ENCODE measurements at places on chromosomes 3 and 15.

DNA sequence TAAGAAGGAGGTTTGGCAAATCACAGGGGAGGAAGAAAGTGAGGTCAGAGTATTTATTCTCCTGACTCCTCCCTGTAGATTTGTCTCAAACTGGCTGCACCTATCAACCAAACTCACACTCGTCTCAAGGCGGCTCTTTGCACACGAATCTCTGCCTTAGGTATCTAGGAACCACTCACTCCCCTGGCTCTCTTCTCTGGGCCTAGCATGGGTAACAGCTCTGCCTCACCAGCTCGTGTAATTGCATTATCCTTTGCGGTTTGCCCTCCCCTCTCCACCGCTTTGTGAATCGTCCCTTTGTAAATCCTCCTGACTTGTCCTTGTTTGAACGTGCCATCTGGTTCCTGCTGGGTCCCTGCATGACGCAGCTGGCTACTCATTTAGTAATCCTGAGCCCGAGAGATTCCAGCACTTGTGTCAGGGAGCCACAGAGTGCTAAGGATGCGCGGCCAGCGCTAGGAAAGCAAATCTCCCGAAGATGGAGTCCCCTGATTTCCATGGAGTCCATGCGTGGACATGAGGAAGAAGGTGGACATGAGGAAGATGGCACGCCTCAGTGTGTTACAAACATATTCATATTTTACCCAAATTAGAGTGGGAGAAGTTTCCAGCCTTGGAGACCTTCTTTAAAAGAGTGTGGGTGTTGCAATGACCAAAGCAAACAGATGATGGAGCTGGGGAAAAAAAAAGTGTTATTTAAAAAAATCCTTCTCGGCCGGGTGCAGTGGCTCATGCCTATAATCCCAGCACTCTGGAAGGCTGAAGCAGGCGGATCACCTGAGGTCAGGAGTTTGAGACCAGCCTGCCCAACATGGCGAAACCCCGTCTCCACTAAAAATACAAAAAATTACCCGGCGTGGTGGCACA, 26.7 kb downstream of the NRROS start:
- no peak for DNase-seq

DNA sequence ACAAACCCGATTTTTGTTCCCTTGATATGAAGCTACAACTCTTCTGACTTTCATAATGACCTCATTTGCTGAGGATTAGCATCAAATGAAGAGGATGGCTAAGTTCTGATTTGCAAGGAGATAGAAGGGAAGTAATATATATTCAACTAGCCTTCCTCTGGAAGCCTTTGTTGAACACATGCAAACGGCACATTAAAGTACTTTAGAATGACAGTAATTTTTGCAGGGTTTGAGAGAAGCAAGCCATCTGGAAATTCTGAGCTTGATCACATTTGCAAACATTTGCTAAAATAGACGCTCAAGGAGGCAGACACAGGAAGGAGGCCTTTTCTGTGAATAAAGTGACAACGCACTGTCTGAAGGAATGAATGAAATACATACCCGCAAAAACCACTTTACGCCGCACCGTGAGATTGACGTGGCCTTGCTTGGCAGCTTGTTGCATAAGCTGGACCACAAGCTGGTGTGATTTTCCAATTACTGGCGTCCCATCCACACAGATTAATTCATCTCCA, 657.2 kb downstream of the MAGI1 start:
- DNase-seq: no peak

DNA sequence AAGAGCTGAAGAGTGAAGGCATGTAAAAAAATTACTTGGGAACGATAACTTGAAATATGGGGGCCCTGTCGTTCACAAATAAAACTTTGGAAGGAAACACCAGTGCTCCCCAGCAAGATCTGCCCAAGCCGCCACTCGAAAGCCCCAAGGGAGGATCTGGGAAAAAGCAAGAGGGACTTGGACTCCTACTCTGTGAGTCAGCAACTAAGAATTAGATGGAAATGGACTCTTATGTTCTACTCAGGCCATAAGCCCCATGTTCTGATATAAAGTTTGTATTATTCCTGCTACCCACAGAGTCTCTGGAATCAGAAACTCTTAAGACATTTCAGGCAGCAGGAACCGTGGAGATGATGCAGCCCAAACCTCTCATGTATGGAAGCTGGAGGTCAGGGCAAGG, 75.7 kb downstream of the ITGB5 start:
- DNase-seq: no peak

- DNase-seq: no peak
These were observed 666 bp downstream of the SNX33 start for GRCh38 chr15:75648156-75649000.

- no peak for DNase-seq
These were observed 592.8 kb downstream of the FOXP1 start for GRCh38 chr3:70990723-70991122.

DNA sequence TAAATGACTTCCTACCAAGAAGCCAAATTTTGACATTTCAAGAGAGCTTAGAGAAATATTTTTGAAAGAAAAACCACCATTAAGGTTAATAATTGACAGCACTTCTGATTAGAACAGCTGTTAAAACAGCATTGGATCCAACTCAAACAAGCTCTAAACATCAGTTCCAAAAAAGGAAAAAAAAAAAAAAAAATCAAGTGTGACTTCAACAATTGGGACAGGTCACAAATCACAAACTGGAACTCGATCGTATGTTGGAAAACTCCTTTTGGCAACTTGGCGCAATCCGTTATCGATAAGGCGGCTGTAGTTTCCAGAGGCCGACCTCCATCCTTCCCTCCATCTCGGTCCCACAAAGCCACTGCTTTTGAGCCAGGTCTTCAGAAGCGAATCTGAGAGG, 17.8 kb downstream of the TLE3 start:
- no peak for DNase-seq

DNA sequence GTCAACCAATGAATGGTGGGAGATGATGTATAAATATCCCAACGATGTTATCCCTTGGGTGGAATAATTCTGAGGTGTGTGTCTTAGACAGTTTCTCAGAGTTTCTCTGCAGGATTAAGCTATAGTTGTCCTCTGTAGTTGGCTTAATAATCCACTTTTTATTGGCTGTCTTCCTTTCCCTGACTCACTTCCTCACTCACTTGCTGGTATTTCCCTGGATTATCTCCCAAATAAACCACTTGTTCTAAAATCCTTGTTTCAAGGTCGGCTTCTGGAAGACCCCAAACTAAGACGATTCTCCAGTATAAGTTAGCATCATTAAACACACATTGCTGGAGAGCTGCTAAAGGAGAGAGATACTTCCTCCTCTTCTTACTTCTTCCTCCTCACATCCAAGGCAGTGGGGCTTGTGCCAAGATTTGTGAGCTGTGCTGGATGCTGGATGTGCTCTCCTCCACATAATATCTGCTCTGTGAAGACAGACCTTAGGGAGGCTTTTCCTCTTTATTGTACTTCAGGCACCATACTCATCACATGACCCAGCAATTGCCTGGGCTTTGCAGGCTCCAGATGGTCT, 22.5 kb upstream of the ROPN1 start:
- no peak for DNase-seq

DNA sequence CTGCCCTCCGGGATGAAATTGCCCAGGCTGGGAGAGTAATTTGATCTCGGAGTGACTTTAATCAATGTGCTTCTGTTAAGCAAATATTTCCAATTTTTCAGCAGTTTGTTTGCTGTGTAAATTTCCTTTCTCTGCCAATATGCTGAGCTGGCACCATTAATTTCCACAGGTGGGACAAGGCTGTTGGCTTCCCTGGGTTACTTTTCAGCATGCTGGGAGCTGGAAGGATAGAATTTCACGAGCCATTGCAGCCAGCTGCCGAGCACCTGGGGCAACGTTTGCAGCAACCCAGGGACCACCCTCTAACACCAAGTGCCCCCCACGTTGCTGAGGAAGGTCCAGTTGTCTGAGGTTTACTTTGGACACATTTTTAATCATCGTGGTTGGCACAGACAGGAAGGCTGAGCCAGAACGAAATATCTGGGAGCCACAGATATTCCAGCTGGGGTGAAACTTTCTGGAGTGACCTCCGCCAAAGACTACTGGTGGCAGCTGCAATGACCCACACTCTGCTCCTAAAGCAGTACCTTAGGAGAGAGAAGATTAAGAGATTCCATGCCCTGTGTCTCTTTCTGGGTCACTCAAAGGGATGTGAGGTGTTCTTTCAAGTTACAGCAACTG, 293.3 kb upstream of the RGMA start:
- no peak for DNase-seq

DNA sequence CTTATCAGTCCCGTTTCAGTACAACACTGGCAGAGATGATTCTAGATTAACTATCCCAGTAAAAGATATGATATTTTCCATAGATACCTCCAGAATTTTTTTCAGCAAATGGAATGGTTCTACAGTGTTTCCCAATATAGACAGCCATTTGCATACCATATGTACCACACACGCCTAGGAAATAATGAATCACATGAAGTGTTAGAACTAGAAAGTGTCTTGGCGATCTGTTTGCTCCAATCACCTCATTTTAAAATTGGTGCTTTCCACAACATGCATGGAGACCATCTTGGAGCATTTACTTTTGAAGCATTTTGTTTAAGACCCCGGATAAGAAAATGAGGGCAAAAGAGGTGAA, 2.0 kb downstream of the C2CD4A start:
- no peak for DNase-seq

- DNase-seq: no peak
These were observed 4.2 kb downstream of the ACY1 start for GRCh38 chr3:51987568-51987967.

DNA sequence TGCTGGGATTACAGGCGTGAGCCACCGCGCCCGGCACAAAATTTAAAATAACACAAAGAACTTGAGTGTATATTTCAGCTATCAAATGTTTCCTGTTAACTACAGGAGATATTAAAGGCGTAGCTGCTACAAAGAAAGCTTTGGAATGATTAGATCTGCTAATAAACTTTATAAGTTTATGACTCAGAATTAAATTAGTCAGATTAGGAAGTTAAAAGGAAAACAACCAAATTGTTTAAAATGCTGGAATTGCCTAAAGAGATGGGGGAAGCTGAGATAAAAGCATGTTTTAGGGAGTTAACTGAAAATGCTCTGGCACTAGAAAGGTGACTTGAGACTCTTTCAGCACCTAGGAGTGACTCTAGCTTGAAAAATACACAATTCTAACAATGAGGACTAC, 58.9 kb downstream of the COL8A1 start:
- DNase-seq: no peak

GRCh38 chr15:39804026-39804425, 21.4 kb upstream of the FSIP1 start:
- DNase-seq: no peak

GRCh38 chr15:99158626-99159412, 53.9 kb downstream of the SYNM start:
- DNase-seq: no peak

GRCh38 chr3:111803123-111803593, 55.9 kb upstream of the PHLDB2 start:
- peak; percentile 55 for DNase-seq

DNA sequence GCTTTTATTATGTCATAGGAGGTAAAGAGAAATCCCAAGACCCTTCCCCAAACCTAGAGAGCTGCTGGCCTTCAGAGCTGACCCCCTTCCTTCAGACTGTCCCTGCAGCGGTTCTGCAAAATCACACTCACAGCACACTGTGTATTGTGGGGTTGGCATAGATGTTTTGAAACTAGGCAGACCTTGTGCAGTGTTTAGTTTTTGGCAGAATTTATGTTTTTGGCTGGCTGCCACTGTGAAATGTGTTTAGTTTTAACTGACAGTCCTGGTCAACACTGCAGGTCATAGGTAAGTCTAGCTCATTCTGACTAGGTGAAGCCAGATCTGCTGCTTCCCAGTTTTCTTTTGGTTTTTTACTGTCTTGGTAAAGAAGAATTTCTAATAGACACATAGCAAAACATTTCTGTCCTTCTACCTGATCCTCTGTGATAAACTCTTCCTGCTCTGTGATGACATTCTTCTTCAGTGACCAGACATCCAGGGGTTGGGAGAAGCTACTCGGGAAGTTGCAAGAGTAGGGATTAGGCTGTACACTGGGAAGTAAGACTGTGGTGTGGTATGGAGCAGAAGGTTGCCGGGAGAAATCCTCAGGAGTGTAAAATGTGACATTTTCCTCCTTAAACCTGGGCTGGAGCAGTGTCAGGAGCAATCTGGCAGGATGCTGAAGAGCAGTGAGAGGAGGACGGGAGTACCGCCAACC, 209.6 kb upstream of the MCTP2 start:
- DNase-seq: peak; percentile 43

DNA sequence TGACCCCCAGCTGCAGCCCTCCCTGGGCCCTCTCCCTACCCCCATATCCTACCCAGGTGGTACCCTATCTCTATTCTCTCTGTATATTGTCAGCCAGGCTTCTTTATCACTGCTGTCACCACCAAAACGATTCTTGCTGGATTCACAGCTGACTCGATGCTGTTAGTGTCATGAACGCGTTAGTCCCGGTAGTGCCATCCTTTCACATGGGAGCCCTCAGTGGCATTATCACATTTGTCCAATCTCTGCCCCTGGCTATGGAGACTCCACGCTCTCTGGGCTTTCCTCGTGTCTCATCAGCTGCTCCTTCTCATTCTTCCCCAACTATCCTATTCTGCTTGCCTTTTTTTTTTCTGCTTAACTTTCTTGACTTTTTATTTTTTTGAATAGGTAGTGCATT, 7.0 kb downstream of the SCAMP5 start:
- no peak for DNase-seq

DNA sequence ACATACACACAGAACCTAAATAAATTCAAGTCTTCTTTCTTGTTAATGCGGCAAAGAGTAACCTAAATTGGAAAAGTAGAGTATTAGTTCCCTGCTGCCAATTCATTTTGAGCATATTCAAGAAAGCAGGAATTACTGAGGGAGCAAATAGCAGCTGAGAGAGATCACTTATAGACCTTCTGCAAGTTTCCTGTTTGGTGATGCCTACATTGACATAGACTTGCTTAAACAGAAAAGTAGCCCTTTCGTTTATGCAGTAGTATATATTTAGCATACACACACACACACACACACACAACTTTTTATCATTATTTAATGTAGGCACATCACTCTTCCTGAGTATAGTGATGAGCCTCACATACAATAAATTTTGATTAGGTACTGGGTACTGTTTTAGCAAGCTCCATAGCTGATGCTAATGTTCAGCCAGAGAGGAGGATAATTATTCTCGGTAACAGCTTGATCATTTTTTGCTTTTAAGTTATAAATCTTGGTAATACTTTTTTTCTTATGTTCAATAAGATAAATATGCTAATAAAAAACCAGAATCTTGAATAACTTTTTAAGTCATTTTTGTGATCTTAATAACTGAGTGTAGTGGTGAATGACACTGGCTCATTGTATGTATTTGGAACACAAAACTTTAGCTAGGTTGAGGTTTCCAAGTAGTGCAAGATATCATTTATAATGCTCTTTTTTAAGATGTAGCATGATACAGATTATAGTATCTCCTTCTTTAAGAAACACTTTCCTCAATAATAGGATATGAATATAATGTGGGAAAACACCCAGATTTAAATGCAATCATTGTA, 174.7 kb downstream of the MBNL1 start:
- no peak for DNase-seq

GRCh38 chr15:83565553-83566159, 88.3 kb upstream of the ADAMTSL3 start:
- no peak for DNase-seq

Data from mucosa of gallbladder (tissue), 1 donor.